ENCODE measurements at places on chromosomes 2 and 18.

DNA sequence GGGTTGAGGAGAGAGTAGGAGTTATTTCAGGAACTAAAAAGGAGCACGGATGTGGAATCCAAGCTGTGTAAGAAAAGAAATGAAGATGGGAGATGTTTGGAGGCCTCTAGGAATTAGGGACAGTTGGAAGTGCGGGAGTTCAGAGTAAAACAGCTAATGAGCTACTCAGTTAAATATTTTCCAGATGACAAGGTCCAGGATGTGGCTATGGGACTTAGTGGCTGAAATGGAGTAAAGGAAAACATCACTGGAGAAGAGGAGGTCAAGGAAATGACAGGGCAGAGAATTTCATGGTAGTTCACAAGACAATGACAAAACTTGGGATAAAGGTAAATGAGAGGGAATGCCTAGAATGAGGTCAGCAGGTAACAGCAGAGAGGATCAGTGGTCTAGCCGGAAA, 13.0 kb downstream of the GPR155 start:
- DNase-seq = no peak

DNA sequence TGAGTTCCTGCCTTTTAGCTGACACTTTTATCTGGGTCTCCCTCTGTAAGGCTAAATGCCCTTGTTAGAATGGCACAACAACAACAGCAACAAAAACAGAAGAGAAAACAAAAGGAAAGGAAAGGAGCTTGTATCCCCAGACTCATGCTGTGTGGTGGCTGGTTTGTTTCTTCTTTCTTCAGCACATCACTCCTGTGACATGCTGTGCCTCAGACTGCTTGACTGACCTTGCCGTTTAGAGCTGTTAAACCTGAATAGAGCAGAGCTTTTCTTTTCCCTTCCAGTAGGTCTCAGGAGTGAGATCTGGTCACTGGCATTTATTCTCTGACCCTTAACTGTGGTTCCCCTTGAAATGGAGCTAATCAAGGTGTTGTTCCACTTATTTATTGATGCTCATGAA, 18.9 kb downstream of the GALNT13 start:
- DNase-seq = no peak

DNA sequence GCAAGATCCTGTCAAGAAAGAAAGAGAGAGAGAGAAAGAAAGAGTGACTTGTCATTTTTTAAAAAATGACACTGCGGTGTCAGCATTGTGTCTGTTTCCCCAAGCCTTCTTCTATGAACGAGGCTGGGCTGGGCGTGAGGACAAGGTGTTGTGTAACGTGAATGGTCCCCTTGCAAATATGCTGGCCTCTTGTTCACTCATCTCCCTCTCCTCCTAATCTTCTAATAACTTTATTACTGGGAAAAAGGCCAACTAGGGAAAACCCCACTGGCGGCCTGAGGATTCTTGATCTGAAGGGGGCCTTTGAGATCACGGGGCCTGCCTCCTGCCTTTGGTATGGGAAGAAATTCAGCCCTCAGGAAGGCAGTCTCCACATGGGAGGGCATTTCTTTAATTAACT, 163.1 kb downstream of the MIB1 start:
- no peak for DNase-seq

DNA sequence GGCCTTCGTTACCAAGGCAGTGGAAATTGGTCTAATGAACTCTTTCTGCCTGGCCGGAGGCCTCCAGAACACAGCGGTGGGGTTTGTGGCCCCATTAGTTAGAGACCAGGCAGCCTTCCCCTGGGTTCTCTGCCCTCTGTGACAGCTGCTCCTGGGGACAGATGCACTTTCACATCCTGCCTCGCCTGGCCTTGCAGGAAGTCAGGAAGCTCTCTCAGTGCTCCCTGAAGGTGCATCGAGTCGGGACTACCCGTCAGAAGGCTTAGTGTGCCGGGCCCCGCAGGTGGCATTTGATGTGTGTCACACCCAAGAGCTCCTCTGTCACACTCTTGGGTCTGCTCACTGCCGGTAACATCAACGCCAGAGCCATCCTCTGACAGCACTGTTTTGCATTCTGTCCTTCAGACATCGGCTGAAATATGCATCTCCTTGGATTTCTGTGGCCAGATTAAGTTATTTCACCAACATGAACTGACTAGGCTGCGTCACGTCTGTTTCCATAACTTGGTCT, 158.3 kb downstream of the LDLRAD4 start:
- no peak for DNase-seq

- DNase-seq = no peak
Measured at GRCh38 chr2:139059617-139060016, 279.4 kb upstream of the NXPH2 start.

DNA sequence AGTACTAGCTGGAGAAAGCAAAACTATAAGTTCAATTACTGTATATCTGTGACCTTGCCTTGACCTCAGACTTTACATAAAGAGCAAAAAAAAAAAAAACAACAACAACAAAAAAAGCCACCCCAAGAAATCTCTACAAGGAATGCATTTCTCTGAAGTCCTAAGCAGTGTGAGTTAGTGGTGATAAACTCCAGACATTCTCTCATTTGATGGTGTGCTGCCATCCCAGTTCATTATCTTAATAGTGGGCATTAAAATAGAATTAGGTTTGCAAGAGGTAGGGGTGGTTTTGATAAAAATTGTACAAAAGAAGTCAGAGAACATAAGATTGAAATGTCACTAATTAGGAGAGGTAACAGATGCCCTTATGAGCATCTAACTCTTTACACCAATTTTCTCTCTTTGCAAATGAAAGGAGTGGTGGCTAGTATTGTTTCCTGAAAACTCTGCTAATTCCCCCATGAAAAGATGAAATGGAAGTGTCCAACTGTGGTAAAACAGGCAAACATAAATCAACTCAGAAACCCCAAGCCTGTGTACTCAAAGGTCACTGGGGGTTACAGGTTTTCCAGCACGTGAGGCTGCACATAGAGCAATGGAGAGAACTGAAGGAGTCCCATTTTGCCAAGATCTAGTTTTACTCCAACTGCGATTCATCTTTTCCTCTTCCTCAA, 131.9 kb downstream of the MEIS1 start:
- no peak for DNase-seq

GRCh38 chr2:205283736-205284270, 398.5 kb upstream of the NRP2 start:
- no peak for DNase-seq

DNA sequence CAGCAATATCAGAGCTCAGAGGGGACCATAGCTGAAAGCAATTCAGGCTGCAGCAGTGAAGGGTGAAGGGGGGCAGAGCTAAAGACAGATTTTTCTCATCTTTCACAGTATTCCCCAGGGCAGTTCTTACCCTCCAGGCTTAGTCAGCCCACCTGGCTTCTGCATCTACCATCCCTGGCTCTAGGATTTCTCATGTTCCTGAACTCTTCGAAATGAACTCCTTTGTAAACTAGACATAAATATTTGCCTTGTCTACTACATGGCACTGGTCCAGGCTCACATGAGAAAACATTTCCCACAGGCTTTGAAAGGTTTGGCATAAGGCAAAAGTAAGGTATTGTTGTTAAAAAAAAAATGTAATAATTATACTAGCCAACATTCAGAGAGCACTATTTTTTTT, 23.6 kb upstream of the NEB start:
- no peak for DNase-seq

All from GM13976 (cell line).